Stimulated activated CD4-positive, alpha-beta T cell treated with anti-CD3 and anti-CD28 coated beads, TNF-alpha, amount 100 ng/mL, for 1 hour (primary cell): ENCODE measurements at places on chromosomes 7 and 10.

DNA sequence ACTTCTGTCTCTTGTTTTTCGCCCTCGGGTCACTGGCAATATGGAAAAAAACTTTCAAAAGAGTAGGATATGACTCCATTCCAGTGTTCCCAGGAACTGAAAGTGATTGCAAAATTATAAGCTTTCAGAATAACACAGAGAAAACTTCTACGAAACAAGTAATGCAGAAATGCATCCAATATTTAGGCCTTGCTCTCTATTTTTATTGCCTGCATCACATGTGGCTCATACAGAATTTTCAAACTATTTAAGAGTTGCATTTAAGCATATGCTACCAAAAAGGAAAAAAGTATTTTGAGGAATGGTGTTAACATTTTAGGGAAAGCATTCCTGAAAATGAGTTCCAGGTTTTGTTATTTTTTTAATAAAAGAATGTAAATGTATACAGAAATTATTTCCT, 228.0 kb downstream of the CACNB2 start:
- DNase-seq: no peak

- DNase-seq: no peak
These were observed 471 bp downstream of the MGMT start for GRCh38 chr10:129467359-129468064.

GRCh38 chr10:93954299-93954698, 39.4 kb upstream of the PLCE1 start:
- DNase-seq: no peak

DNA sequence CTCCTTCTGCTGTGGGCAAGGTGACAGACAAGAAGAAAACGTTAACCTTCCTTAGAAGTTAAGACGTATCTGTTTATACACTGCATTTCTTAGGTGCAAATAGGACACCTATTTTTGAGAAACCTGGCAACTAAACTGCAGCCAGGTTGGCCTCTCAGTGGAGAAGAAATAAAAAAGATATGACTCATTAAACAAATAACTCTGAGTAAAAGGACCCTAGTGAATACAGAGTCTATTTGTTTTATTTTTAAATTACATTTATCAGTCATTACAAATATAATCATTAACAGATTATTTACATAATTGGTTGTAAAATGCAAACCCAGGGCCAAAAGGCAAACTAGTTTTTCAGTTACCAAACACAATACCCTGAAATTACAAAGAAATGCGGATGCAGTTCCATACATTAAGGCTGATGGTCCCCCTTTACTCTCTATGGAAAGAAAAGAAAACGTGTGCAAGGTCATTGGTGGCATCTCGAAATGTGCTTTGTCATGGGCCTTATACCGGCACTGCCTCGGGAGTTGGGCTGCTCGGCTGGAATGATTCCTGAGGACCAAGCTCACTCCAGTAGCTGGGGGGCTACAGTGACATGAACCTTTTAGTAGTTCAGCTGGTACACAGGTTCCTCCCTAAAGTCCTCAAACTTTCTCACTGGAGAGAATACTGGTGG, 38.4 kb downstream of the ADRB1 start:
- DNase-seq: no peak

DNA sequence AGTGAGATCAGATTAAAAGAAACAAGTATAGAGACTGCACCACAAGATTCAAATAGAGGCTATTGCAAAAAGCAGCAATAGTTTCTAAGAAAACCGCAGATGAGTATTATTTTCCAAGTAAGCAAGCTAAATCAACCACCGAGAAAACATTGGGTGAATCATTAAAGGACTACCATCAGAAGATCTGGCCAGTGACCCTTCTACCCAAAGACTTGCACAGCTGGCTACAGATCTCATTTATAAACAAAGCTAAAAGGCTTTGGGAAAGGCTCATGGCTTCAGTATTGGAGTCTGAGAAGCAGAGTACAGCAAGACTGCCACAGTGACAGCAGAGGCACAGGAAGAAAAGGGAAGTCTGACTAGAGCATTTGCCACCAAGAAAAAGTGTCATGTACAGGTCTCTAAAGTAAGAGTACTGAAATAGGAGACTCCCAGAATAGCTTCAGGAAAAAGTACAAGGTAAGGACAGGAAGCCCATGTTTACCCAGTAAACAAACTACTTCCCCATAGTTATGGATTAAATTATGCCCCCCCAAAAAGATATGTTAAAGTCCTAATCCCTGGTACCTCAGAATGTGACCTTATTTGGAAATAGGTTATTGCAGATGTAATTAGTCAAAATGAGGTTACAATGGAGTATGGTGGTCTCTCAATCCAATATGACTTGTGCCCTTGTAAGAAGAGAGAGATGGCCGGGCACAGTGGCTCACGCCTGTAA, 19.0 kb downstream of the STEAP1 start:
- DNase-seq: no peak

- no peak for DNase-seq
These were observed 110.1 kb upstream of the KLF6 start for GRCh38 chr10:3895045-3895631.

DNA sequence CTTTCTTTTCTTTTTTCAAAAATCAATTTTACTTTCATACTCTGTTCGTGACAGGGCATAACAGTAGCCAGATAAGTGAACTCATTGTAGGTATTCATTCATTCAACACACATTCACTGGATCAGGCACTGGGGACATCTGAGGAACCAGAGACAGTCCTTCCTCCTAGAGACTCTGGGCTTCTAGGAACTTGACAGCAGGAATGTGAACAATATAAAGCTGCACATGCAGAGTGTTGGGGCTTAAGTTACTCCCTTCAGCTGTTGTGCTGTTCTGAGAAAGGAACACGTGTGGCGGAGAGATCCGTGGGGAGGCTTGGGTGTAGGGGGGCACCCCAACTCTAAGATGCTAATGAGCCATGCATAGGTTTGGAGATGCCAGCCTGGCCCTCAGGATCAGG, 120.4 kb downstream of the PKD1L1 start:
- no peak for DNase-seq

DNA sequence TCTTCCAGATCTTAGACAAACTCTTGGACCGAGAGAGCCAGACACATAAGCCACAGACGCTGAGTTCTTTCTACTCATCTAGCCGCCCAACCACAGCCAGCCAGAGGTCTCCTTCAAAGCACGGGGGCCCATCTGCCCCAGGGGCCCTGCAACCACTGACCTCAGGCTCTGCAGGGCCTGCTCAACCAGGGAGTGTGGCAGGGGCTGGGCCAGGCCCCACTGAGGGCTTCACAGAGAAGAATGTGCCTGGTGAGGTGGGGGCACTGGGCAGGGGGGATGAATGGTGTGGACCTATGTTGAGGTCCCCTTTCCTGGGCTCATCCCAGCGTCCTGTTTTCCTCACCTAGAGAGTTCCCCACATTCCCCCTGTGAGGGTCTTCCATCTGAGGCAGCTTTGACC, 11.4 kb downstream of the ZSWIM8 start:
- DNase-seq: no peak

DNA sequence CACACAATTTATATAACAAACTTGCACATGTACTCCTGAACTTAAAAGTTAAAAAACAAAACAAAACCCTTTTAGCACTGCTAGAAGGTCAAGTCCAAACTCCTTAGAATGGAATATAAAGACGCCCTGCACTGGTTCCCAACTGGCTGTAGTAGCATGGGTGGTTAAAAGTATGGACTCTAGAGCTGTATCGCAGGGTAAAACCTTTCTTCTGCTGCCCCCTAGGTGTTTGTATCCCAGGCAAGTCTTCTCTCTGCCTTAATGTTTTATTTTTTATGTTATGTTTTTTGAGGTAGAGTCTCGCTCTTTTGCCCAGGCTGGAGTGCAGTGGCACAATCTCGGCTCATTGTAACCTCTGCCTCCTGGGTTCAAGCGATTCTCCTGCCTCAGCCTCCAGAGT, 35.2 kb downstream of the LSMEM1 start:
- no peak for DNase-seq

DNA sequence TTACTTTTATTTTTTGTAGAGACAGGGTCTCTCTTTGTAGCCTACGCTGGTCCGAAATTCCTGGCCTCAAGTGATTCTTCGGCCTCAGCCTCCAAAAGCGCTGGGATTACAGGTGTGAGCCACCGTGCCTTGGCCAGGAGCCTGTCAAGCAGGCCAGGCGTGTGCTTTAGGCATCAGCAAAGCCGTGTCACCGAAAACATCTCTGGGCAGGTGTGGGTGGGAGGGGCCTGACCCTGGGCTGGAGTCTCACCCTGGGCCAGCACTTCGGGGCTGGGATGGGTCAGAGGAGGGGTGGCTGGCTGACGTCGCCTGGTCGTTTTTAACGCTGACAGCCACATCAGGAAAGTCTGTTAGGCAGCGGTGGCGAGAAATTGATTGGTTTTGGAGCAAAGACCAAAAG, 80.9 kb downstream of the UNCX start:
- DNase-seq: no peak

DNA sequence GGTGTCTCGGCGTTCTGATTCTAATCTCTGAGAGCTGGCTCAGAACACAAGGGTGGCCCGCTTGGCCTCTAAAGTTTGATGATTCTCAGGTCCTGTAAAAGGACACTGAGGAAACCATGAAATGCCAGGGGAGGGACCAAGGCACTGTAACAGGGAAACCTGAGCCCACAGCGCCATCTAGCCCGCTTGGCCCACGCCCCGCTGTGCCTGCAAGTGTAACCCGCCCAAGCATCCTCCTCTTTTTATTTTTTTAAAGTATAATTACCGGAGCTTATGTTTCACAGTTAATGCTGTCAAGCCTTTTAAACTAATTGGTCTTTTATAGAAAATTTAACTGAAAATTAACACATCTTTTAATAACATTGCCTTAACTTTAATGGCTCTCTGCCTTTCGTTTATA, 734.7 kb downstream of the KCNMA1 start:
- no peak for DNase-seq

DNA sequence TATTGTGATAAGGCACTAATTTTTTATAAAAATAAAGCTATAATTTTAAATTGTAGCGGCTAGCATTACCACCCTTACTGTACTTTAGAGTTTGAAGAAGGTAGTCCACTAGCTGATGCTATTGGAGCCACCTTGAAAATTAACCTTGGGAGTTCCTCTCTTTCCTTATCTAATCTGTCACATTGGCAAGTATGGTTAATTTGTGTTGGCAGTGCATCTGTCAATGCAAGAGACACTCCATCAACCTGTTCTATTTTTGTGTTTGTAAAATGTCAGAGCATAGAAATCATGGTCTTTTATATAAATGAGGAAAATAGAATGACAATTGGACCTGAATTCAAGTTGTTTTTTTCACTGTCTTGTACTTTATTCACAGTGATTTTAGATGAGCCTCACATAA, 20.5 kb downstream of the GLCCI1 start:
- no peak for DNase-seq

- DNase-seq: no peak
These were observed 42.6 kb upstream of the INHBA start for GRCh38 chr7:41745451-41745850.

- DNase-seq: no peak
These were observed 19.6 kb upstream of the EFCAB10 start for GRCh38 chr7:105600720-105601550.

GRCh38 chr7:26861050-26861449, 3.3 kb downstream of the SKAP2 start:
- no peak for DNase-seq

GRCh38 chr7:36969376-36969775, 245.1 kb upstream of the AOAH start:
- DNase-seq: no peak

GRCh38 chr10:45353186-45353585, 20.8 kb upstream of the ALOX5 start:
- DNase-seq: no peak

DNA sequence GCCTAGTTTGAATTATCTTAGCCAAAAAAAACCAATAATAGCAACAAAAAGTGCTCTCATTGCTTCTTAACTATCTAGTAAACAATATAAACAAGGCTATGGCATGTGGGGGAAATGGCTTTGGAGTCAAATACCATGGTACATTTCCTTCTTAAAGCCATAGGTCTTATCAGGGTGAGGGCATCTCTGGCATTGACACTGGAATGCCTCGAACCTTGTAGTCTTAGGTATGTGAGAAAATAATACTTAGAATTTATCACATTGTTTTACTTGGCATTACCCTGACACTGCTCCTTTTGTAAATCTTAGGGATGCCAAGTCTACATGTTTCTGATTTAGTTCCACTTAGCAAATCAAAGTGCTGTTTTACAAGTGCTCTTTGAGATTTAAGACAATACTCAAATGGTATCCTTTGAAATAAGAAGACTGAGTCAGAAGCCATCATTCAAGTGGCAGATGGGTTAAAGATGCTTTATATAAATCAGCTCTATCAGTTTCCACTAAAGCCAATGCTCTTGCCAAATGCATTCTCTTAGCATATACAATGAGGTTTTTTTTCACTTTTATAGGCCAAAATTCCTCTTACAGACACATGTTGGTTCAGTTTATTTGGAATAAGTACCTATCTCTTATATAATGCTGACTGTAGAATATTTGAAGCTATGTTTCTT, 155.2 kb downstream of the HPSE2 start:
- no peak for DNase-seq

GRCh38 chr10:125081931-125082330, 78.4 kb downstream of the CTBP2 start:
- no peak for DNase-seq

- no peak for DNase-seq
These were observed 488 bp upstream of the CHCHD3 start for GRCh38 chr7:133082390-133082766.
